ENCODE measurements at places on chromosomes 3 and 15.

GRCh38 chr15:96381463-96381862 is 51.0 kb downstream of the NR2F2 start:
- DNase-seq, result no peak

GRCh38 chr15:49313650-49314049 is 109.4 kb upstream of the FGF7 start:
- no peak for DNase-seq

DNA sequence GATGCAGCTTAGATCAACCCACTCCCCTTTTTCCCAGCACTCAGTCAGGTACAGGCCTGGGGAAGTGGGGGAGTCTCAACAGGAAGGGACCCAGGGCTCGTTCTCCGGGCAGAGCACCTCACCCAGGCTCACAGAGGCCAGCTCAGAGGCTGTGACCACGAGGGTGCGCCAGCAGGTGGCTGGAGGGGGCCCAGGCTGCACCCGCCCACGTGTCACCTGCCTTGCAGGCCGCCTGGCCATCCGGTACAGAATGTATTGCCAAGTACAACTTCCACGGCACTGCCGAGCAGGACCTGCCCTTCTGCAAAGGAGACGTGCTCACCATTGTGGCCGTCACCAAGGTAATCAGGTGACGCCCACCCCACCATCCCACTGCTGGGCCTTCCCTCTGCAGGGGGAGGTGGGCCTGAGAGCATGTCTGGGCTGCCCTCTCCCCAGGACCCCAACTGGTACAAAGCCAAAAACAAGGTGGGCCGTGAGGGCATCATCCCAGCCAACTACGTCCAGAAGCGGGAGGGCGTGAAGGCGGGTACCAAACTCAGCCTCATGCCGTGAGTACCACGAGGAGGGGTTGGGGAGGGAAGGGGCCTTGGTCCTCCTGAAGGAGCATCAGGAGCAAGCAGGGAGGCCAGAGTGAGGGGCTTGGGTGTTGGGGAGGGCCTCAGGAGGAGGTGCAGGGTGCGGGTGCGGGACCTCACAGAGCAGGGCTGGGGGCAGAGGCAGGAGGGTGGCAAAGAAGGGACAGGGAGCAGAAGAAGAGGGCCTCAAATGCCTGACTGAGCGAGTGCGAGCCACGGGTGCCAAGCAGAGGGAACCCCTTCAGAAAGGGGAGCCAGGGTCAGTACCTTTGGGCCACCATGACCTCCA is 14.0 kb upstream of the LMAN1L start:
- DNase-seq, result no peak

- DNase-seq, result no peak
Observed at GRCh38 chr3:12708584-12709192, 44.8 kb upstream of the RAF1 start.

GRCh38 chr3:120212505-120212904 is 72.5 kb downstream of the GPR156 start:
- no peak for DNase-seq
